ENCODE measurements at places on chromosomes 7 and 10. TPM values are rescaled to one million over a fixed set of nuclear protein-coding genes. Genes with fewer than 3 reads are reported as not detected.

Gene ANKRD22
- total RNA-seq: 0.48 TPM

- H3K4me3 ChIP-seq: no peak overlapping the region
- no peaks in the 10 kb centered on the region for H3K4me1 ChIP-seq
- no peak overlapping the region for H3K27ac ChIP-seq
- no peaks in the 10 kb centered on the region for H3K27me3 ChIP-seq
- DNase-seq: no peak
- H3K36me3 ChIP-seq: peaks cover 13% of the 10 kb centered on the region
Measured at GRCh38 chr10:60144099-60144498, 237.7 kb upstream of the CCDC6 start.

DNA sequence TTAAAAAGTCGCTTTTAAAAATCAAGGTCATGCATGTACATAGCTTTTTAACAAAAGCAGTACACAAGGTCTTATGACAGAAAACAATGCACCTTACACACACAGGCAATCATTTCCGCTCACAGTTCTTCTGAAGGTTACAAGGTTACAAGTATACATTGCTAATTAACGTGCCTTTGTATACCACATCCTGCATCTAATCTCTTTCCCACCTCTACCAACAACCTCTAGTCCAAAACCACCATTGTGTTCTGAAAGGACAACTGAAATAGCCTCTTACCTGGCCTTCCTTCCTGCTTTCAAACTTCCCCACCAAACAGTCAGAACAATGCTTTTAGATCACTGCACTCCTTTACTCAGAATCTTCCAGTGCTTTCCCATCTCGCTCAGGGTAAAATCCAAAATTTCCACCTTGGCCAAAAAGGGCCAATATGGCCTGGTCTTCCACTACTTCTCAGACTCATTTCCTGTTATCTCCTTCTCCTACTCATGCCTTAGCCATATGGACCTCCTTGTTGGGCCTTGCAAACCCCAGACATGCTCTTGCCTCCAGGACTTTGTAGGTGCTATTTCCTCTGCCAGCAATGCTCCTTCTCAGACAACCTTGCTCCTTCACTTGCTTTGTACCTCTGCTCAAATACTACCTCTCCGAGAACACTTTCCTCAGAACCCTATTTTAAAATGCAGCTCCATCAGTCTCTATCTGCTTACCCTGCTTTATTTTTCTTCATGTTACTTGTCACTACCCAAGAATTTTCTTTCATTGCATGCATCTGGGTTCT, 205.4 kb downstream of the DNAJC1 start:
- peaks cover 21% of the 10 kb centered on the region for H3K36me3 ChIP-seq
- DNase-seq: peak; percentile 44

GRCh38 chr10:71725998-71726579, 6.5 kb upstream of the C10orf105 start:
- H3K4me3 ChIP-seq: peak overlapping the region; percentile 55
- peaks cover 75% of the 10 kb centered on the region for H3K4me1 ChIP-seq
- no peaks in the 10 kb centered on the region for H3K27me3 ChIP-seq
- peaks cover 2% of the 10 kb centered on the region for H3K36me3 ChIP-seq
- peak overlapping the region; percentile 98 for H3K27ac ChIP-seq

DNA sequence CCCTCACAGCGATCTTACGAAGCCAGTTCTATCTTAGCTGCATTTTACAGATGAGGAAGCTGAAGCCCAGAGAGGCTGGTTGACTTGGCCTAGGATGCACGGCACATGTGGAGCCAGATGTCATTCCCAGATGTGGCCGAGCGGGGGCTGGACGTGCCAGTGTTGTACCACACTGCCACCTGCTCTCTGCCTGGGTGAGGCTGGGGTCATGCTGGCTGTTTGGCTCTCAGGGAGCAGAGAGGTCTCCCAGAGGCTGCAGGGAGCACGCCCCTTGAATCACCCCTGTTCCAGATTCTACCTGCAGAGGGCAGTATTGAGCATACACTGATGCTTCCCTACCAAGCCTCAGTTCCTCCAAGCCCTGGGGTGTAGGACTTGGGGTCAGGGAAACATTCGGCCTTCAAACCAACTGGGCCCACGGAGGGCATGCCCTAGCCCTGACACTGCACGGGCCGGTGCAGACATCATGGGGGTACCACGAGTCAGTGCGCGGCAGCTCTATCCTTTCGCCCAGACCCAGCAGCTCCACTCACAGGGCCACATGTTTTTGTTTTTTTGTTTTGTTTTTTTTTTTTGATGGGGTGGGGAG, 3.8 kb upstream of the GTF2IRD1 start:
- no peak overlapping the region for H3K27ac ChIP-seq
- H3K36me3 ChIP-seq: peaks cover 3% of the 10 kb centered on the region
- H3K4me3 ChIP-seq: no peak overlapping the region
- H3K4me1 ChIP-seq: peaks cover 19% of the 10 kb centered on the region
